ENCODE measurements at places on chromosomes 6 and 20. TPM values are rescaled to one million over a fixed set of nuclear protein-coding genes. Genes with fewer than 3 reads are reported as not detected.

Gene CAP2
- not detected for polyA plus RNA-seq

GRCh38 chr6:119243657-119244056, 105.9 kb downstream of the MAN1A1 start:
- H3K4me3 ChIP-seq = no peak overlapping the region
- H3K27ac ChIP-seq = no peak overlapping the region
- H3K36me3 ChIP-seq = peaks cover 20% of the 10 kb centered on the region
- H3K4me1 ChIP-seq = peaks cover 20% of the 10 kb centered on the region

Gene TGM2
- not detected for polyA plus RNA-seq

DNA sequence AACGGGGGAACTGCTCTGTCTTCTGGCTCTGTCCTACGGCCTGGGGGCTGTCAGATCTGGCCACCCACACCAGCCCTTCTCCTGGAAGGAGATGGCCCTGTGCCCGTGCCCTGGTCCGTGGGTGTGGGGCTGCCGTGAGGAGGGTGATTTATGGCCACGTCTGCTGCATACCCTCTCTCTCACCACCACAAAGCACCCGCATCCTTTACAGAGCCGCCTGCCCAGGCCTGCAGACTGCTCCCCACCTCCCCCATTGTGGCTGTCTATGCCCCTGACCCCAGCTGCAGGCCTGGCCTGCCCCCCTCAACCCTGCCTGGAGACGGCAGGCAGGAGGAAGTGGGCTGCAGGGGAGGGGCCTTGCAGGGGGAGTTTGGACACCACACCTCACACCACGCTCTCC, 72.7 kb upstream of the GATA5 start:
- H3K36me3 ChIP-seq = no peaks in the 10 kb centered on the region
- peak overlapping the region; percentile 64 for H3K4me3 ChIP-seq
- H3K4me1 ChIP-seq = peaks cover 19% of the 10 kb centered on the region
- peak; percentile 55 for DNase-seq
- peak overlapping the region; percentile 49 for H3K27ac ChIP-seq

Gene SLC17A4
- polyA plus RNA-seq = not detected

Gene FLOT1
- polyA plus RNA-seq = 148 TPM

GRCh38 chr6:20575125-20575524, 40.9 kb downstream of the CDKAL1 start:
- DNase-seq = no peak
- no peak overlapping the region for H3K4me3 ChIP-seq
- H3K27me3 ChIP-seq = peaks cover 2% of the 10 kb centered on the region
- no peak overlapping the region for H3K27ac ChIP-seq

Gene SLC35D3
- polyA plus RNA-seq = 0.10 TPM

DNA sequence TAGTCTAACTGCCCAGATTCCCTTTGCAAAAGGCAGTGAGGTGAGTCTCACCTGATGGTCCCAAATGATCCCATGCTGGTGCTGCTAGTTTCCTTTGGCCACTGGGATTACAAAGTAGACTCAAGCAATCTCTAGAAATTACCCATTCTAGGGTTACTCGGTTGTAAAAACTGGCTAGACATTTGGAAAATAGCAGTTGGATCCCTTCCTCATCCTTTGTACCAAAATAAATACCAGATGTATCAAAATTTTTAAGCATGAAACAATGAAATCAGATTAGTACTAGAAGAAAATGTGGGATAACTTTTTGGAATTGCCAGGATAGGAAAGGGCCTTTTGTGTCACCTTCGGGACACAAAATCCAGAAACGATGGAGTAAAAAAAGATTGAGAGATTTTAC, 112.9 kb upstream of the TOP1 start:
- H3K27me3 ChIP-seq = no peaks in the 10 kb centered on the region
- H3K36me3 ChIP-seq = no peaks in the 10 kb centered on the region
- H3K4me3 ChIP-seq = no peak overlapping the region
- H3K4me1 ChIP-seq = no peaks in the 10 kb centered on the region

DNA sequence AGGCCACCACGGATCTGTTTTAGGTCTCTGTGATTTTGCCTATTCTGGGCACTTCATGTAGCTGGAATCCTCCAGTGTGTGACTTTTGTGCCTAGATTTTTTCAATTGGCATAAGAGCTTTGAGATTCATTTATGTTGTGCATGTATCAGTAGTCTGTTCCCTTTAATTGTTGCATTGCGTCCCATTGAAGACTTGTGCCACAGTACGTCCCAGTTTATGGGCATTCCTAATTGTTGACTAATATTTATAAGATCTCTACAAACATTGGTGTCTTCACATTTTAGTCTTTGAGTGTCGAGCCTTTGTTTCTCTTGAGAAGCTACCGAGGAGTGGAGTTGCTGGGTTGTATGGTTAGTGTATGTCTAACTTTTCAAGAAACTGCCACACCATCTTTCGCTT, 704 bp upstream of the FAM210B start:
- H3K36me3 ChIP-seq = no peaks in the 10 kb centered on the region
- peaks cover 4% of the 10 kb centered on the region for H3K27me3 ChIP-seq
- no peak for DNase-seq
- peak overlapping the region; percentile 86 for H3K4me3 ChIP-seq
- H3K4me1 ChIP-seq = peaks cover 23% of the 10 kb centered on the region

DNA sequence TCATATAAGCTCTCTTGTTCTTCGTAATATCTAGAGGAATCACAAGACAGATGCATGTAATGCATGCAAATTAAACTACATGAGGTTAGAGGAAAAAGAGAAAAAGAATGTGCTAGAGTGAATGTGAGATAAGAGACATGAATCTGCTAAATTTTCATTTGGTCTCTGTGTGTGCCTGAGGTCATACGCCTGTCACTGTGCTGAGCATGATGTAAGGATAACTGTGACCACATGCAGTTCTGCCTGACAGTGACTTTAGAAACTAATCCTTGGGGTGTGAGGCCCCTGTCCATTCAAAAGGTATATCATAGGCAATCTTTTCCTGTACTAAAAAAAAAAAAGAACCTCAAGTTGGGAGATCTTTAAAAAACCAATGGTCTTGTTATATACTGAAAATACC, 70.6 kb downstream of the SHPRH start:
- DNase-seq = no peak
- H3K27me3 ChIP-seq = no peaks in the 10 kb centered on the region
- H3K36me3 ChIP-seq = peaks cover 45% of the 10 kb centered on the region
- no peak overlapping the region for H3K4me3 ChIP-seq

GRCh38 chr20:41185013-41185757, 47.8 kb downstream of the PLCG1 start:
- H3K27ac ChIP-seq = no peak overlapping the region
- H3K27me3 ChIP-seq = no peaks in the 10 kb centered on the region
- no peak overlapping the region for H3K4me3 ChIP-seq
- H3K36me3 ChIP-seq = peaks cover 13% of the 10 kb centered on the region
- DNase-seq = no peak

Gene SLC22A16
- not detected for polyA plus RNA-seq

DNA sequence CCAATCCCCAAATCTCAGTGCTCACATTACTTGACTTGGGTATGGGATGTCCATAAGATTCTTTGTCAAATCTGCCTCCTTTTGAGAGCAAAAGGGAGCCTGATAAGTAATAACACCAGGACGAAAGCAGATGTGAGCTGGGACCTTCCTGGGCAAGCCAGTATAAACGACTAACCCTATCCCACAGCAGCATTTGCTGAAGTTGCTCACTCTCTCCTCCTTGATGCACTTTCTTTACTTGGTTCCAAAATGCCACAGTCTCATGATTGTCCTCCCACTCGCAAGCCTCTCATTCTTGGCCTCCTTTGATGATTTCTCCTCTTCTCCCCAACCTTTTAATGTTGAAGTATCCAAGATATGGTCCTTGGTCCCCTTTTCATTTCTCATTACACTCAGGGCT, 44.7 kb upstream of the TAGAP start:
- H3K27ac ChIP-seq = no peak overlapping the region
- DNase-seq = no peak
- no peaks in the 10 kb centered on the region for H3K27me3 ChIP-seq
- no peaks in the 10 kb centered on the region for H3K36me3 ChIP-seq

GRCh38 chr6:6221787-6222535, 98.5 kb downstream of the F13A1 start:
- H3K4me3 ChIP-seq = no peak overlapping the region
- DNase-seq = no peak
- H3K27ac ChIP-seq = no peak overlapping the region
- no peaks in the 10 kb centered on the region for H3K36me3 ChIP-seq
- H3K27me3 ChIP-seq = peaks cover 5% of the 10 kb centered on the region
- H3K4me1 ChIP-seq = no peaks in the 10 kb centered on the region

DNA sequence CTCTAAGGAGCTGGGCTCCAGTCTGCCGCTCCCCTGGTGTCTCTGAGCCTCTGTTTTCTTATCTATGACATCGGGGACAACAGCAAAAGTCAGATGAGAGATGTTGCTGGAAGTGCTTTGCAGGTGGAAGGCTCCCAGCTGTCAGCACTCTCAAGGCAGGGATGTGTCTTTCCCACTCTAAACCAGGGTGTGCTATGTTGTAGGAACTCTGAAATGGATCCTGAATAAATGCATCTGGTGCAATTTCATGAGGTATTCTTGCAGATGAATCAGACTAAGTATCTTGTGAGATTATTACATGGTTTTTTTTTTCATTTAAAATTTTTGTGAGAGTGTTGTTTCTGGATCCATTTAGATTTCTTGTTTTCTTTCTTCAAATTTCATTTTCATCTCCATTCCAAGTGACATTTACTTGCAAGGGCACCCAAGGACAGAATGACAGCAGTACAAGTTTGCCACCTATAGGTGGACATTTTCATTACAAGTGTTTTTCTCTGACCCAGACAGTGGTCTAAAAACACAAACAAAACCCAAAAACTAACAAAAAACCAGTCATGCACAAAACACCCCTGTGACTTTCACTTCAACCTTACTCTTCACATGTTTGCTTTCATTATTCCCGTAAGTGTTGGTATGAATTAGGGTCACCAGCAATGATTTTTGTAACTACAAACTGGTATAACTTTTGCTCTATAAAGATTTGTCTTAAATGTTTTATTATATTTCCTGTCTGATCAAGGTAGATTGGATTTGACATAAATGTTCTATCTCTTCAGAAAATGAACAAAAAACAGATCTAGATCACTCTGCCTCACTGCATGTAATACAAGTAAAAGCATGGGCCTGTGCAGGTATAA, 14.7 kb upstream of the SIM1 start:
- H3K4me3 ChIP-seq = no peak overlapping the region
- no peaks in the 10 kb centered on the region for H3K36me3 ChIP-seq
- H3K27me3 ChIP-seq = peaks cover 5% of the 10 kb centered on the region
- peak; percentile 25 for DNase-seq
- H3K27ac ChIP-seq = no peak overlapping the region
- no peaks in the 10 kb centered on the region for H3K4me1 ChIP-seq

- no peak for DNase-seq
- no peaks in the 10 kb centered on the region for H3K27me3 ChIP-seq
- no peak overlapping the region for H3K27ac ChIP-seq
- peaks cover 4% of the 10 kb centered on the region for H3K4me1 ChIP-seq
Observed at GRCh38 chr6:155154158-155154830, 109.5 kb upstream of the CLDN20 start.

Gene EYS
- polyA plus RNA-seq = not detected

Measured in immature natural killer cell (primary cell).